CD4-positive, alpha-beta T cell treated with Interleukin-21 for 1 hour (primary cell): ENCODE measurements at places on chromosomes 2 and 18.

DNA sequence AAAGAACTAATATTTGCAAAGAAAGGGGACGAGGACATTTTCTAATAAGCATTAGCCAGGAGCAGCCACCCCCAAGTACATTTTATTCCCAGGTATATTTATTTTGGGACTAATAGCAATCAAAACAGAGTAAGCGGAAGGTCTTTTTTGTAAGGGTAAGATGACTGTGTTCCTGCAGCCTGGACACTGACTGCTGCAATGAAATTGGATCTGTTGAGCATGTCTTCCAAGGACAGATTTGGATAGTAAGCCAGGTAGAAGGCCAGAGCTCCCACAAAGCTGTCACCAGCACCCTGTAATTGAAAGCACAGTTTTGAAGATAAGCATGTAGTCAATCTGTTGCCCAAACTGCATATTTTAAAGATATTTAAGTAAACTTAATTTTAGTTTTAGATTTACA is 10.0 kb downstream of the MRPL33 start:
- DNase-seq, result no peak

- no peak for DNase-seq
Observed at GRCh38 chr2:63189026-63189425, 138.4 kb downstream of the OTX1 start.

- peak; percentile 82 for DNase-seq
Observed at GRCh38 chr2:28681158-28681571, 70.5 kb upstream of the PPP1CB start.

- DNase-seq, result no peak
Observed at GRCh38 chr18:74131124-74131523, 16.5 kb downstream of the FBXO15 start.

GRCh38 chr2:212711856-212712255 is 173.3 kb upstream of the ERBB4 start:
- DNase-seq, result no peak

DNA sequence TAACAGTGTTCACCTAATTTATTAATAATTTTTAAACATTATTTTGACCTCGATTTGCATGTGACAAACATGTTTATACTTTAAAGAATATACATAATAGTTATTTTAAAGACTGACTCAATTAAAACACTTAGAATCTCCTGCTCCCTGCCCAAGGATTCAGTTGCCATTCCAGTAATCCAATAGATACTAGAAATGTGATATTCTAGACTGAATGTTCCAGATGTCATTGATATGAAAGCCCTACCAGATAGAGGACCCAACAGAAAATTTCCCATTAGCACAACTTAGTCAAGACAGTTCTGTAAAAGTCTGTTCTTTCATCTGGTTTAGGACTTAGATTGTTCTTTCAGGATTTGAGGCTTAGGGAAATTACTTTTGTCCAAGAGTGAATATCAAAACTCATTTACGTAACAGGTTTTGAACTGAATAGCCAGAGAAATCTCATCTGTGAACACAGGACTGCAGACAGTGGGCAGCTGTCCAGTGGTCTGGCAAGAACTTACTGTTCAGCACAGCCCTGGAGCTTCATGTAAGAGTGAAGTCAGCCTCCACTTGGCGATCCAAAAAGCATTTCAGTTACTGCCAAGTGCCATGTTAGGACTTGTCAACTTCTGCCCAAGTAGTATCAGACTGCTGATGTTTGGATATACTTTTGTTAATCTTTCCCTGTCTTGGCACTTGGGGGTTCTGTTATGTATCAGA is 77.5 kb downstream of the OSBPL6 start:
- DNase-seq, result no peak
